ENCODE measurements at places on chromosomes 5 and 9.

- no peak for DNase-seq
Measured at GRCh38 chr5:90897618-90898017, 339.0 kb downstream of the ADGRV1 start.

GRCh38 chr9:92120138-92120537, 4.9 kb upstream of the SPTLC1 start:
- no peak for DNase-seq

- DNase-seq, result no peak
Measured at GRCh38 chr9:112744177-112744576, 6.4 kb upstream of the SNX30 start.

- DNase-seq, result no peak
Measured at GRCh38 chr9:61665330-61665751, 475.5 kb downstream of the SPATA31A7 start.

DNA sequence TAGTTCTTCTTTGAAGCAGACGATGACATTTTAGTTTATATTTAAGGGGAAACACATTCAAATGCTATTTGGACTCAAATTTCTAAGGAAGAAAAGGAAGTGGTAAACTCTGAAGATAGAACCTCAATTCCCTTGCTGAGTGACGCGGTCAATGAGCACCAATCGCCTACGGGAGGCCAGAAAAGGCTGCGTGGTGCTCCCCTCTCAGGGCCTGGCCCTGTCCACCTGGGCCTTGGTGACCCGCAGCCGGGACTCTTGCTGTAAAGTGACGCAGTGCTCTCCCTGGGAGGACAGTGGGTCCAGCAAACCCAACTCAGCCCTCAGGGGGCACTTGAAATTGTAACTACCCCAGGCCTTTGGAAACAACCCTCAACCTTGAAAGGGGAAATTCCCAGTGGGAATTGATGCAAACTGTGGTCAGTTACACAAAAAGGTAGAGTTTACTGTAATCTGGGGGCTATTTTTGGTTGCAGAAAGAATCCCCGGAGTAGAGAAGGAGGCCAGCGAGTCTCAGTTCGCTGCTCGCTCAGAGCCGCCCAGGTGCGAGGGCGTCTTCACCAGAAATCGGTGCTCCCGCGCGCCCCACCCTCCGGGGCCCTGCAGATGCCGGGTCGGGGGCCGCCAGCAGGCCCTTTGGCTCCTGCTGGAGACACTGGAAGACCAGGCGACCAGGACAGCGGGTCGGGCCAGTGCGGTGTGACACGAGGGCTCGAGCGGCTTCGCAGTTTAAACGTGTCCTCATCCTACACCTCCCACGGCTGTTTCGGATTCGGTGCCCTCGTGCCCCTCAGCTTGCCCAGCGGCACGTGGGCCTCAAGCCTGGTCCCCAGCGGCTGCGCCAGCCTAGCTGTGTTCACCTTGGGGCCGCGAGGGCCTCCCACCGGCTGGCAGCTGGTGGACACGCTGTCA, 1.4 kb upstream of the ANKRD33B start:
- no peak for DNase-seq

- DNase-seq, result no peak
Measured at GRCh38 chr5:68708156-68708841, 385.5 kb upstream of the SLC30A5 start.

DNA sequence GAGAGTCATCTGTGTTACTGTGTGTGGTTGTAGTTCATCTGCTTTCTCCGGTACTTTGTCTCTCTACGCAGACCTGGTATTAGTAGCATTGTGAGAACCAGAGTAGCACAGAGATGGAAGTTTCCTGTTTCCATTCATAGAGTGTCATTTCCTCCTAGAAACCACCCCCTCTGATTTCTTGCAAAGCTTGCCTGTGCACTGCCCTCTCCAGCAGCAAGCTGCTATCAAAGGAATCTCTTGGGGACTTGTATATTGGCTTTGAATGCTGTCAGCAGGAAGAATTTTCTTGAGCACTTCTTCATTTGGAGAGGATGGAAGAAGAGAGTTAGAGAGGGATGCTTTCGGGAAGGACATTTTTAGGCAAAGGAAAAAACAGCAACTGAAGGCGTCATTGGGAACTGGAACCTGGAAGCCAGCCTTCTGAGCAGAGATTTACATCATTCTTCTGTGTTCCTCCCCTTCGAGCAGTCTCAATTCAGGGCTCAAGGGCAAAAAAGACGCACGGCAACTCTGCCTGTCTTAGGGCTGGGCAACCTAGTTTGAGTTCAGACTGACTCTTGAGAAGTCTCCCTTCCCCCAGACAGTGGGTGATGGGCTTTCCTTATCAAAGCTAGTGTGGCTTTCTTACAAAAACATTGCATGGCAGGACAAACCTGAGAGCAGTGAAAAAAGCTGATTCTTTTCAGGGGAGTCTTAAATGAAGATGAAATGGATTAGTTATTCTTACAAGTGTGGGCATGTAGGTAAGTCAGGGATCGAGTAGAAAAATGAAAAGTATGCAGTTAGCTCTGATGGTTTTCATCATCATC, 226.3 kb downstream of the AOPEP start:
- DNase-seq, result no peak

DNA sequence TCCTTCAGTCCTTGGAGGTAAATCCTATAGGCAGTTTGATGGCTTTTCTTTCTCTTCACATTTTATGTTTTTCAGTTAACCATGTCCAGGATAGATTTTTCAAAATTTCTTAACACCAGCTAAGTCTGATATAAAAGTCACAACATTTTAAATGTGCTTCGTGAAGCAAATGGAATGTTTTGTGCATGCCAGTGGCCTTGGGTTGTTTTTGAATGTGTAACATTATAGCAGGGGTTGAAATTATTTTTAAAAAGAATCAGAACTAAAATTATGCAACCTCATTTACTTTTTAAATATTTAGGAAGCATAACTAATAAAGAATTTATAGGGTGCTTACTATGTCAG, 201.1 kb downstream of the ARHGEF28 start:
- no peak for DNase-seq

- DNase-seq, result no peak
Measured at GRCh38 chr5:137507150-137507549, 8.0 kb upstream of the SPOCK1 start.

- no peak for DNase-seq
Measured at GRCh38 chr5:10663489-10664179, 97.4 kb downstream of the DAP start.
